Right lung (tissue), 10 donors: ENCODE measurements at places on chromosomes 5 and 9.

DNA sequence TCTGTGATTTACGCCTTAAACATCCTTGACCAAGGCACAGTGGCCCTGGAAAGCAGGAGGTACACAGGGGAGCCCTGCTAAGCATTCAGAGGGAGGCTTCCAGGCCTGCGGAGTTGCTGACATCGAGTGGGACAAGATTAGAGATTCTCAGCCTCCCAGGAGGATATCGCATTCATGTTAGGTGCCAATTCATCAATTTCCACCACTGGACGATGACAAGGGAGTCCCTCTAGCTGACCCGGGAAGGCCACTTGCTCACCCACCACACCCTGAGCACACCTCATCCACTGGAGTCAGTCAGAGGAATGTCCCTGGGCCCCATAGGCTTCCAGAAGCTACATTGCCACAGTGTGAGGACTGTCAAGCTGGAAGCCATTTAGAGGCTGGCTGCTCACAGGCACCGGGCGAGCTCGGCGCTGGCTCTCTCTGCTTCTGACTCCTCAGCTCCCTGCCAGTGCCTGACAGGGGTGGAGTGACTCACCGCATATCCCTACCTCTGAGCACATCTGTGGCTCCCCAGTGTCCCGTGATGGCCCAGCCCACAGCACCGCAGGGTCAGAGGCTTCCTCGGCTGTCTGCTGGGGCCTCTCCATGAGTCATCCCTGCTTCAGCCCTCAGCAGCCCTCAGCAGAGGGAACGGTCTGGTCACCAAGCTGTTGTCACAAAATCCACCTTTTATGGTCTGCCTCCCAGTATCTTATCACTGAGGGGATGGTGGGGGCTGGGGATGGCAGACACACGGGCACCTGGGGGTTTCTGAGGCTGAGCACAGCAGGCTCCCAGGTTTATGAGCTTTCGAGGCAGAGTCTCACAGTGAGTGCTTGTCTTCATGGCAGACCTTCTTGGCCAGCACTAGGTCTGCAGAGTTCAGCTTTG is 117.5 kb downstream of the ZNF608 start:
- DNase-seq: no peak

- DNase-seq: no peak
Observed at GRCh38 chr5:174348311-174348981, 302.9 kb downstream of the NSG2 start.

DNA sequence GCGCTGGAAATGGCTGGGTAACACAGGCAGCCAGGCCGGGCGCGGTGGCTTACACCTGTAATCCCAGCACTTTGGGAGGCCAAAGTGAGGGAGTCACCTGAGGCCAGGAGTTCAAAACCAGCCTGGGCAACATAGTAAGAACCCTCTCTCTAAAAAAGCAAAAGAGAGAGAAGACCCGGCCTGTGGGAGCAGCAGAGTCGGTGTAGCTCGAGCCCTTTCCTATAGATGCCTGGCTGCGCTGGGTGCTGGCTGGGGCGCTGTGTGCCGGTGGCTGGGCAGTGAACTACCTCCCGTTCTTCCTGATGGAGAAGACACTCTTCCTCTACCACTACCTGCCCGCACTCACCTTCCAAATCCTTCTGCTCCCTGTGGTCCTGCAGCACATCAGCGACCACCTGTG is 9.2 kb downstream of the UCK1 start:
- DNase-seq: no peak

GRCh38 chr5:39750661-39751060 is 325.9 kb upstream of the DAB2 start:
- no peak for DNase-seq

- DNase-seq: no peak
Observed at GRCh38 chr9:86322973-86323644, 31.1 kb downstream of the TUT7 start.

GRCh38 chr5:88269222-88269771 is 652 bp upstream of the TMEM161B start:
- DNase-seq: no peak

- DNase-seq: no peak
Observed at GRCh38 chr9:126461029-126461428, 134.4 kb downstream of the MVB12B start.

- DNase-seq: no peak
Observed at GRCh38 chr5:57859626-57860025, 377.0 kb upstream of the ACTBL2 start.

DNA sequence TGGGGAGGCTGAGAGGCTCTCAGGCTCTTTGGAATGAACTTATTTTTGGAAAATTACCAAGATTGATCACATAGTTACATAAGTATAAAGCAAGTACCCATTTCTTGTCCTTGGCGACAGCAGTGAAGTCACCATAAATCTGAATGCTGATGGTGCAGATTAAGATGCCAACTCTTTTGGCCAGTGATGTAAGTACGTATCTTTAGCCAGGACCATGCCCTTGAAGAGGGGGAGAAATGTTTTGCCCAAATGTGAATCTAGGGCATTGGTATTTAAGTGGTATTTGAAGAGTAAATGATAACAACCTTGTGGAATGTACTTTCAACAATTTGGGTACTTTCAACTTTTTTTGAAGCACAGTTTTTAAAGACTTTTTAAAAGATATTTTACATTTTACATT is 68.2 kb upstream of the RAD23B start:
- DNase-seq: no peak

DNA sequence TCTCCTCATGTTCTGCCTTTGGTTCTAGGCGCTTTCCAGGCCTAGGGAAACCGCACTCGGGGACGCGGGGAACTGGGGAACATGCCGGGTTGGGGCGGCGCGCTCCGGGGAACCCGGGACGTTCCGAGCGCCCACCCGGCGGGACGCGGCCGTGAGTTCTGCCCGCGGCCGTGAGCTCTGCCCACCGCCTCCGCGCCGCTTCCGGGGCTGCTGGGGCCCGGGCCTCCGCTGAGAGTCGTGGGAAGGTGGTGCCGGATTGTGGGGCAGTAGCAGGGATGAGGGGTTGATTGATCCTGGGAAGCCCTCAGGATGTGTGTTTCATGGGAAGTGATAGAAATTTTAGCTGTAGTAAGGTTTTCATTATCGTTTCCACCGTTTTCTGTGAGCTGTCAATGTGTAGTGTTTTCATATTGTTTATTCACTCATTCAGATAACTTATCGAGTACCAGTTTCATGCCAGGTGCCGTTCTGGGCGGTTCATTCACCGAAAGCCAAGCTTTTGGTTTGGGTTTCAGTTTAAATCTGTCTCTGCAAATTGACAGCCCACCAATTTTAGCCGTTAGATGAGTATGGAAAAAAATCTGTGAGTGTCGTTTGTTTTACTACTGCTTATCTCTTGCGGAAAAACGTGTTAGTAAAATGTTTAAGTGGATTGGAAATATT is 657 bp downstream of the MTRR start:
- peak; percentile 12 for DNase-seq

- DNase-seq: no peak
Observed at GRCh38 chr9:15867334-15867733, 314.5 kb downstream of the CCDC171 start.

GRCh38 chr9:109887079-109887478 is 107.1 kb downstream of the PALM2AKAP2 start:
- DNase-seq: no peak

GRCh38 chr5:125478599-125478998 is 732.2 kb upstream of the ZNF608 start:
- DNase-seq: peak; percentile 29

GRCh38 chr9:88733651-88734421 is 198.9 kb downstream of the NXNL2 start:
- DNase-seq: no peak

- no peak for DNase-seq
Observed at GRCh38 chr9:10274988-10275387, 337.8 kb downstream of the PTPRD start.

DNA sequence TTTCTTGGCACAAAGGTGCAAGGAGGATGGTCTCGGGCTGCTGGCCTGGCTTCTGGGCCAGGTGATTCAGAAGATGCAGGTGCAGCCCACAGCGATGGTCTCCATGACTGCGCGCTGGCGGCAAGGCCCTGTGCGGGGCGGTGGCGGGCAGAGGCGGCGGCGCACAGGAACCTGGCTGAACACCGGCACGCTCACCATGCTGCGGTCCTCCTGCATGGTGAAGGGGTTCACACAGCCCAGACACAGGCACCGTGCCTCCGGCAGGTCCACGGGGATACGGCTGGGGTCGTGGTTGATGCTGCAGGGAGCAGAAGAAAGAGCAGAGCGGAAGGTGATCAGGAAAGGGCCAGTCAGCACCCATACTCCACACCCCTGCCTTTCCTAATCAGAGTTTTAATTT is 4.8 kb downstream of the IL17B start:
- no peak for DNase-seq

GRCh38 chr5:34608859-34609648 is 47.1 kb upstream of the RAI14 start:
- peak; percentile 27 for DNase-seq

GRCh38 chr5:149849966-149850910 is 94.4 kb downstream of the PDE6A start:
- DNase-seq: no peak

DNA sequence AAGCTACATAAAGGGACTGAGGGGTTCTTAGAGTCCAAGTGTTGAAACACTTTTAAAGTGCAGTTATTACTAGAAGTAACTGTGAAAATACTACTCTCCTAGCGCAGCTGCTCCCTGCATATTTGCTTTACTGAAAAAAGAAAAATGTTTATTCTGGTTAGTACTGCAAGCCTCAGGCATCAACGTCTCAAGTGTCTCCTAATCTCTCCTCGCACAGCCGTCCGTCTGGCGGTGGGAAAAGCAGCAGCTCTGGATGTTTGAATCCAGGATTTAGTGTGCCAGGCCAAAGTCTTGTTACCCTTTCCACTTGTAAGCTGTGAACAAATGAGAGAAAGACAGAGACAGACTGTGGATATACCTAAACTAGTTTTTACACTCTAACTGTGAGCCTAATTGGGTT is 31.1 kb downstream of the RORB start:
- DNase-seq: peak; percentile 4

GRCh38 chr9:109556061-109556460 is 58.0 kb upstream of the PTPN3 start:
- no peak for DNase-seq

GRCh38 chr9:93043122-93043521 is 15.4 kb upstream of the SUSD3 start:
- DNase-seq: no peak

GRCh38 chr5:169139480-169140050 is 161.4 kb downstream of the SLIT3 start:
- DNase-seq: peak; percentile 40

DNA sequence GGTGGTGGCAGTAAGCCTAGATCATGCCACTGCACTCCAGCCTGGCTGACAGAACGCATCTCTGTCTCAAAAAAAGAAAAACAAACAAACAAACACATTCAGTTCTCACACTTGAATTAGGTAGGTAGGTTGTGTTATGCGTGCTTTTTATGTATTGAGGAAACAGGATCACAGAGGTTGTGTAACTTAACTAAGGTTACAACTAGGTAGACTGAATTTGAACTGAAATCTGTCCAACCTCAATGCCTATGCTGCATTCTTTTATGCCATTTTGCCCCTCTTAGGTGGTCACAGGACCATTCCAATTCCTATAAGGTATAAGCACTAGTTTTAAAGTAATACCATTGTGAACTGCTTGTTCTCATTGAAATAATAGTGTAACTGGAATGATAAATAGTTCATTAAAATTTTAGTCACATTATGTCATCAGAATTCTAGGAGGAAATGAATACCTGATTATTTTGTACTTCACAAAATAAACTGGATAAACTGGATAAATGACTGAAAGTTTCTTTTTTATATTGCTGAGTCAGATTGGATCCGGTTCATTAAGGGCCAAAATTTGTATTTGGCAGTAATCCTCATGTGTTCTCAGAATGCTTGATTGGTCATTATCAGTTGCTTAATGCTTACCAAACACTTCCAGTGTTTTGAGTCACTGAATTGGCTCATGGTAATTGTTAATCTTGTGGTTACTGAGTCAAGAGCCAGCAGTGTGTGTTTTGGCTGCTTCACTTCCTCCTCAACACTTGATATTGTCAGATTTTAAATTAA is 7.1 kb downstream of the UBAP1 start:
- no peak for DNase-seq
